Stimulated activated CD8-positive, alpha-beta memory T cell treated with anti-CD3 and anti-CD28 coated beads, Interleukin-7, amount 100 ng/mL, for 1 hour (primary cell): ENCODE measurements at places on chromosomes 6 and 20.

DNA sequence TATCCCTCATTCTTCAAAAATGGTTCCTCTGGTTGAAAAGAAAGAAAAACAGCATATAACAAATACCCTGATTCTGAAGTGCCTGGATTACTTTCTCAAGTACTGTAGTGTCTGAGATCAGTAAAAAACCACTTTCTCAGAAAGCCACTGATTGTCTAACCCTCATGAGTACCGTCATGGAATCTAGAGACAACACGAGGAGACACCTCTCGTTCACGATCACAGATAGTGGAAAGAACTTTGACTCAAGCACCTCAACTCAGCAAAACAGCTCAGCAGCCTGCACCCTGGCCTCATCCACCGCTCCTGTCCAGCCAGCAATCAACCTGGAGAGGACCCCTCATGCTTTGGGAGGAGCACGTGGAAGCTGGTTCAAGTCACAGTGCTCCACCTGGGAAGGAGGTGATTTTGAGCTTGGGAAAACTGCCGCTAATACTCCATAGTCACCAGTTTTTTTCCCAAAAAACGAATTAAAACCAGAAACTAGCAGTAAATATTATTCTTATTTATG is 1.0 kb downstream of the SCML4 start:
- DNase-seq, result peak; percentile 33

DNA sequence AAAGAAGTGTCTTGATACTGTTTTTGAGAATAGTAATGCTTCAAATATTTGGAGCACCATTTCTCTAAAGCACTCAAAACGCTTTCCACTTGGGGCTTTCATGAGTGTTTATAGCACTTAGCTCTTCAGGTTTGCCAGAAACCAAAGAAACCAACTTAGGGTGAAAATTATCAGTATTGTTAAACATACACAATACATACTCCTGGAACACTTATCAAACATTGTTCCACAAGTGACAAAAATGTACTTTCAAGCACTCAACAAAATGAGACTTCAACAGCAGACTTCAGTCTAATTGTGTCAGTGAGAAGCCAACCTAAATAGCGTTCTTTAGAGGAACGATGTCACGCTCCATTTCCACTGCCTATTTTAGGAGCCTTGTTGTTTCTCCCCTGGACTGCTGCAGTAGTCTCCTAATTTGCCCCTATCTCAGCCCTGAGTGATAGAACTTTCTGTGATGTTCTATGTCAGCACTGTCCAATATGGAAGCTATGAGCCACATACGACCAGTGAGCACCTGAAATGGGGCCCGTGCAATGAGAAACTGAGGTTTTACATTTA is 461.3 kb downstream of the KIF16B start:
- no peak for DNase-seq

GRCh38 chr6:25777031-25777430 is 22.5 kb downstream of the SLC17A4 start:
- DNase-seq, result no peak

DNA sequence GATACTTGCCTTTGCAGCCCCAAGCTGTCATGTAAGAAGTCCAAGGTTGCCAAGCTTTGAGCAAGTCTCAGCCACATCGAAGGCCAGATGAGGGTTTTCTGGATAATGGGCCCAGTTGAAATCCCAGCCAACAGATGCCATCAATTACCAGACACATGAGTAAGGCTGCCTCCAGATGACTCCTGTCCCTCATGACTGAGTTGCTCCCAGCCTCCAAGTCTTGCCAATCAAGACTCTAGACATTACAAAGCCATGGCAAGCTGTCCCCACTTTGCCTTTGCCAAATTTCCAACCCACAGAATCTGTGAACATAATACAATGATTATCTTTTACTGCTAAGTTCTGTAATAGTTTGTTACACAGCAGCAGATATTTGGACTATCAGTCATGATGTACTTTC is 76.8 kb upstream of the ARMC2 start:
- no peak for DNase-seq

- no peak for DNase-seq
These were observed 121.3 kb downstream of the ALDH8A1 start for GRCh38 chr6:134828641-134829040.

- no peak for DNase-seq
These were observed 124.7 kb upstream of the SPACA1 start for GRCh38 chr6:87922947-87923330.
